ENCODE measurements at places on chromosomes 6 and 20.
A peak's percentile ranks its signal among the peaks of the same experiment; 100 is the strongest.

DNA sequence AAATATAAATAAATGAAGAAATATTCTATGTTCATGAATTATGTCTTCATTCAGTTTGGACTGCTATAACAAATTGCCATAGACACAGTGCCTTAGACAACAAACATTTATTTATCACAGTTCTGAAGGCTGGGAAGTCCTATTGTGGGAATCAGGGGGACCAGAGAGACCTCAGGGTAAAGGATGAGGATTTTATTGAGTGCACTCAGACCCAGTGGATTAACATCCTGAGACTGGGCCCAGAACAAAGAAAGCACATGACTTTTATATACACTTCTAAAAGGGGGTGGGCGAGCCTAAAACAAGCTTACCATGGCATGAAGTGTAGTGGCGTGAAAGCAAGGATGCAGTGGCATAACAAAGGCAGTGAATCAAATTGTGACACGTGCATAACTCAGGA is 26.9 kb upstream of the CBLN4 start:
- DNase-seq: no peak

DNA sequence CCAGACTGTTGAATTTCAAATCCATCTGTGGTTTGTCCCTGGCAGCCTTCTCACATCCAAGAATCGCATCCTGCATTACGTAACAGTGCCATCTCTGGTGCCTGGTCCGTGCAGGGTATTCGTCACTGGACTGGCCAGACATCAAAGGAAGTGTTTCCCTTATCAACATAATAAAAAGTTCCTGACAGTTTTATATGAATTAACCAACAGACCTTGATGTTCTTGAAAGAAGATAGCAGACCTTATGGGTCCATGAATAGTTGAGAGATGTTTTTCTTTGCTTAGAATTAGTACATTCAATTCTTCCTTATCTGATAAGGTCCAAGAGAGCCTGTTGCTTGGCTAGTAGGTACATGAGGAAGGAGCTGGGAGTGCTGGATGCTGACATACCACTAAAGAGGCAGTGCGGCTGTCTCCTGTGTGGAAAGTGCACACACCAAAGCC is 77.6 kb downstream of the PHACTR2 start:
- no peak for DNase-seq

GRCh38 chr20:16158976-16159286 is 414.3 kb downstream of the KIF16B start:
- no peak for DNase-seq

- DNase-seq: no peak
Observed at GRCh38 chr6:12842114-12842513, 125.5 kb downstream of the PHACTR1 start.

GRCh38 chr6:168239044-168239773 is 80.4 kb downstream of the DACT2 start:
- DNase-seq: no peak

- DNase-seq: no peak
Observed at GRCh38 chr6:19336579-19336978, 500.6 kb upstream of the ID4 start.

DNA sequence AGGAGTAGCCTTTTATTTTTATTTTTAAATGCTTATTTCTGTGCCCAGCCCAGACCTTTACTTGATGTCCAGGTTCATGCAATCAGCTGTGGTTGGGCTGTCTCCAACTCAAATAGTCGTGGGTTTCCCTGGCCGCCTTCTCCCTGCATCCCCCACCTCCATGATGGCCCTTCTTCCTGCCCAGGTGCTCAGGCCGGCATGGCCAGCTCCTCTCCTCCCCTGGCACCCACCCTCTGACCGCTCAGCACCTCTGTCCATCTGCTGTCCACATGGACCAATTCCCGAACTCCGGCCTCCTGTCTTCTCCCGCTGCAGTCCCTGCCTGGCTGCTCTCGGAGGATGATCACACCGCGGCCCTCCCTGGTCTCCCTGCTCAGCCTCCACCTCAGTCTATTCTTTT is 81.2 kb upstream of the SULF2 start:
- no peak for DNase-seq

DNA sequence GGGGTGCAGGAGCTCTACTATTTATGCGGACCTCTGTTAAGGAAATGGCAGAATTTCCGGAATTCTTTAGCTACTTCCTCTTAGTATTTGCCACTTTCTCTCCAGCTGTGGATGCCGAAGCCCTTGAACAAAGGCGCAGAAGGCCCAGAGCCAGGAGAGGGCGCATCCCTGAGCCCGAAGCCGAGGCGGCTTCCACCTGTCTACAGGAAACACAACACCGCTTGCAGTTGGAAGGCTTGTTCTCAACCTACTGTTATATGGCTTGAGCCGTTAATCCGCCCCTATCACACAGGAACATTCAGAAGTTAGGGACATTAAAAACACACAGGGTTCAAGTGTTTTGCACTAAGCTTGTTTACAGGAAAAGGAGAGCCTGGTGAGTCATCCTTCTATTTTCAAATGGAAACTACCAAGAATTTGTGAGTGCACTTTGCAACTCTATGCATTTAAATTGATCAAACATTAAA is 417.1 kb downstream of the BCKDHB start:
- DNase-seq: peak; percentile 16

DNA sequence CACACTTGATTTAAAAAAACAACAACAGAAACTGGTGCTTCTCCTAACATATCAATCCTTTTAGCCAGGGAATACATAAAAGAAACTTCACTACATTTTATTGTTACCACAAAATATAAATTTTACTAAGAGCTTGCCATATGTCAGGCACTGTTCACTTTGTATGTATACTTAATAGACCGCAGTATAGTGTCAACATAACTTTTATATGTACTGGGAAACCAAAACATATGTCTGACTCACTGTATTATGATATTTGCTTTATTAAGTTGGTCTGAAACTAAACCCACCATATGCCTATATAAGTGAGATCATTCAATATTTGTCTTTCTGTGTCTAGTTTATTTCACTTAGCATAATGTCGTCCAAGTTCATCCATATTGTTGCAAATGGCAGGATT is 108.4 kb downstream of the KLHL32 start:
- no peak for DNase-seq

DNA sequence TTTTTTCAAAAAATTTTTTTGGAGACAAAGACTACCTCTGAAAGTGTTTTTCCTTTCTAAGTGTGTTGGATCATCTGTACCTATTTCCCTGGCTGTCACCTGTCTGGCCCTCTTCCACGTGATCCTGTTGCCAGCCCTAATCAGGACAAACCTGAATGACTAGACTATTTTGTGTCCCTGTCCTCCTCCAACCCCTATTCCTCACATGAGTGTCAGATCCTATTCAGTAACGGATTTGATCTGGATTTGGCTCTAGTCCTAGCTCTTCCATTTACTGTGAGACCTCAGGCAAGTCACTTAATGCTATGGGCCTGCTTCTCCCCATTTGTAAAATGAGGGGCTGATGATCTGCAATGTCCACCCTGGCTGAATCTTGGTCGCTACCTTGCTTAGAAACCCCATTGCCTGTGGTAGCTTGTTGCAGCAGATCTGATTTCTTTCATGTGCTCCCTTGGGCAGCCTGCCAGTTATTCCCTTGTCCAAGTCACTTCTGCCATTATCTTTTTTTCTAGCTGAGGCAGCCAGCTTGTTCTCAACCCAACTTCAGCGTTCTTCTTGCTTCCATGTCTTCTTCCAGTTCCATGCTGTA is 4.8 kb downstream of the PHF20 start:
- DNase-seq: peak; percentile 38

- no peak for DNase-seq
Observed at GRCh38 chr6:52929321-52930164, 20.0 kb upstream of the GSTA3 start.

DNA sequence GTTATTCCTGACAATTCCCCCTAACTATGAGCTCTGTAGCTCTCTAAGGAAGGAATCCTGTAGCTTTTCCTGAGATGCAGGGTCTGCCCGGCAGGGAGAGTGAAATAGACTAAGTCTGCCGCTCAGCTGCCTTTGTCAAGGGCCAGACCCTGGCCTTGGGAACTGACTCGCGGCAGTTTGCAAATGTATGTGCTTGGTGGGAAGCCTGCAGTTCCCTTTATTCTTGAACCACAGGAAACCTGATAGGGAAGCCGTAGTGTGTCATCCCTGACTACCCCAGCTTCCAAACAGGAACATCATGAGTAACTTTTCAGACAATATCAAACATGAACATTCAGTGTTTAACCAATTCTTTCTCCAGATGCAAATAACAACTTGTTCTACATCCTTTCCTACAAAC is 78.7 kb upstream of the IFNGR1 start:
- DNase-seq: no peak

DNA sequence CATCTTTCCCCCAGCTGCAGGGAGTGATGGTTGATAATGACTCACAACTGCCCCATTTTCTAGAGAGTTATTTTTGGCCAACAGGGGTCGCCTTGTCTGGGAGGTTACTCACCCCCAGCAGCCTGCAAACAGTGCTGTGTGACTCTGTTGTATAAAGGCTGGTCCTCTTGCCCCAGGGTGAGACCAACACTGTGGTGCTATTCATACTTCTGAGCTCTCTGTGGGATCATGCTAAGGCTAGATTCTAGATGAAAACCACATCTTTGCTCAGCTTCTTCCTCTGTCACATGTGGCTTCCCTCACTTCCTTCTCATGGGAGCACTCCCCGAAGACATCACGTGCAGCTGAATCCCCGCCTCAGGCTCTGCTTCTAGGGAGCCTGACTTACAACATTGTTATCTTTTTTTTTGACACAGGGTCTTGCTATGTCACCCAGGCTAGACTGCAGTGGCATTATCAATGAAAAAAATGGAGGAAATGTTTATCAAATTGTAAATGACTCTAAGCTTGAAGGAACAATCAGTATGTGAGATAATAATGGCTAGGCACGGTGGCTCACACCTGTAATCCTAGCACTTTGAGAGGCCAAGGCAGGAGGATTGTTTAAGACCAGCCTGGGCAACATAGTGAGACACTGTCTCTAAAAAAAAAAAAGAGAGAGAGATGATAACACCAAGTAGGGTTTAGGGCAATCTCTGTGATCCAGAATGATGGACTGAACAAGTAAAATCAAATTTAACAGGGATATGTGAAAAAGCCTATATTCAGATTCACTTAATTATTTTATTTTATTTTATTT is 55.7 kb upstream of the SLC23A2 start:
- DNase-seq: no peak

DNA sequence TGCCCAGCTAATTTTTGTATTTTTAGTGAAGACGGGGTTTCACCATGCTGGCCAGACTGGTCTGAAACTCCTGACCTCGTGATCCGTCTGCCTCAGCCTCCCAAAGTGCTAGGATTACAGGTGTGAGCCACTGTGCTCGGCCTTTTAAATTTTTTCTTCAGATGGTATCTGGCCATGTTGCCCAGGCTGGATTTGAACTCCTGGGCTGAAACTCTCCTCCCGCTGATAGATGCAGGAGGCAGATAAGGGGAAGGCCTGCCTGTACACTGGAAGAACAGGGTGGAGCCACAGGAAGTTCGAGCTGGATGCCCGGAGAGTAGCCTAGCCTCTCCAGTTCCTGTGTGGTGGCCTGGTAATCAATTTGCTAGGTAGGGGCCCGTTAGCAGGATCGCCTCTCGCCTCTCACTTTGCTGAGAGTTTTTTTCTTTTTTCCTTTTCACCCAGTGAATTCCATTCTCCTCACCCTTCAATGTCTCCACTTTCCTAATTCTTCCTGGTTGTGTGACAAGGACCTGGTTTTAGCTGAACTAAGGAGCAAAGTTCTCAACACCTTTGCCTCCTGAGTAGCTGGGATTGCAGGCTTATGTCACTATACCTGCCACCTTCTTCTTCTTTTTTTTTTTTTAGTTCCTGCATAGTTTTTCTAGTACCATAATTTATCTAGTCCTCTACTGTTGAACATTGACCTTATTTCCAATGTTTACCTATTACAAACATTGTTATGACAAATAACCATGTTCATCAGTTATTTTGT is 19.4 kb upstream of the ITCH start:
- DNase-seq: no peak

DNA sequence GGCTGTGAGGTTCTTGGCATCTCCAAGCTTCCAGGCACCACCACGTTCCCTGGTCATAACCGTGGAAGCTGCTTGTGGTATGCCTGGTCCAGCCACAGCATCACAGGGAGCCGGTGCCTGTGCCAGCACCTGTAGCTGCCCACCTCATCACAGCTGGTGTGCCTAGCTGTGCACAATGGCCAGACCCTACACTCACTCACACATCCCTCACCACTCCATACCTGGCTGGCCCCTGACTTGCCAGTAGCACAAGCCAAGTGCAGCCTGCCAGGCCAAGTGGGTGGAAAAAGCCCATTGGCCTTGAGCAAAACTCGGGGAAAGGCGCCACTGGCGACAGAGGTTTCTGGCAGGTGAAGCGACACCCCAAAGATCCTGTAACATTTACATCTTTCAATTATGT is 192.3 kb upstream of the MANEA start:
- DNase-seq: no peak

- no peak for DNase-seq
Observed at GRCh38 chr20:58241766-58242465, 13.5 kb upstream of the ANKRD60 start.

- DNase-seq: no peak
Observed at GRCh38 chr6:19160081-19160730, 677.0 kb upstream of the ID4 start.

GRCh38 chr20:1266167-1266973 is at the start of gene SNPH:
SNPH (plus strand) TSS chr20:1266294; CDS start chr20:1296240, 29,946 bp downstream.
- DNase-seq: peak; percentile 81

GRCh38 chr20:37270576-37271420 is 9.2 kb upstream of the GHRH start:
- DNase-seq: no peak

GRCh38 chr6:105988812-105989577 is 97.1 kb upstream of the PRDM1 start:
- no peak for DNase-seq

- DNase-seq: no peak
Observed at GRCh38 chr6:132666118-132666517, 7.1 kb upstream of the TAAR1 start.

DNA sequence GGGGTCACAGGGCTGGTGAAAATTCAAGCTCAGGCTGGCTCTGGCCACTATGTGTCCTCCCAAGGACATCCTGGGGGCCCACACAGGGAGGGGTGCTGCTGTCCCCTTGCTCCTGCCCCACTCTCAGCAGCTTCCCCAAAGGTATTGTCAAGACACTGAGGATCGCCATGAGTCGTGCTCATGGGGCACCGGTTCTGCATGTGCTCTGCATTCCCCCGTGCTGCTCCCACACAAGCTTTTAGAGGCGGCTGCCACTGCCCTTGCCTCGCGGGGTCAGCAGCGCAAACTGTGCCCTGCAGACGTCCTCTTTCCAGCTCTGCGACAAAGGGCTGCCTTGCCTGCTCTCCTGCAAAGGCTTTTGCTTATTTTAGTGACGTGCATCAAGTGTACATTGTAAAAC is 179.8 kb downstream of the ERMARD start:
- DNase-seq: no peak

GRCh38 chr6:40713002-40713719 is 126.0 kb upstream of the LRFN2 start:
- peak; percentile 54 for DNase-seq

- DNase-seq: no peak
Observed at GRCh38 chr6:105587349-105588122, 184.7 kb upstream of the PREP start.

- peak; percentile 77 for DNase-seq
Observed at GRCh38 chr6:15674690-15675386, 12.0 kb upstream of the DTNBP1 start.

GRCh38 chr6:123909989-123910388 is 106.3 kb downstream of the NKAIN2 start:
- no peak for DNase-seq

Measured in WERI-Rb-1 (cell line).